B cell (primary cell): ENCODE measurements at places on chromosomes 13 and 19. TPM values are rescaled to one million over a fixed set of nuclear protein-coding genes. Genes with fewer than 3 reads are reported as not detected.
A peak's percentile ranks its signal among the peaks of the same experiment; 100 is the strongest.

Gene ZNF506
- 67.6 and 80.3 TPM in 2 replicates for total RNA-seq

Gene KEAP1
- 27.0 TPM in 2 replicates for total RNA-seq

Gene CDC16
- 121 and 127 TPM in 2 replicates for total RNA-seq

Gene KANK2
- 15.2 and 18.9 TPM in 2 replicates for total RNA-seq

Gene PRTN3
- not detected in 2 replicates for total RNA-seq

Gene ZNF497
- 2.7 and 4.4 TPM in 2 replicates for total RNA-seq

Gene KLK4
- total RNA-seq: 0.52 and 1.00 TPM in 2 replicates

Gene SIGLEC12
- total RNA-seq: not detected in 2 replicates

Gene ADGRE3
- 0.17 TPM in 1 of 2 replicates, not detected in the other for total RNA-seq

Gene FCHO1
- total RNA-seq: 149 and 162 TPM in 2 replicates

GRCh38 chr13:110664673-110665072, 41.2 kb downstream of the CARS2 start:
- no peak overlapping the region for H3K4me3 ChIP-seq
- no peaks in the 10 kb centered on the region for H3K27me3 ChIP-seq
- peaks cover 46% of the 10 kb centered on the region for H3K4me1 ChIP-seq
- no peaks in the 10 kb centered on the region for H3K36me3 ChIP-seq
- peak overlapping the region; percentile 72 for H3K27ac ChIP-seq

DNA sequence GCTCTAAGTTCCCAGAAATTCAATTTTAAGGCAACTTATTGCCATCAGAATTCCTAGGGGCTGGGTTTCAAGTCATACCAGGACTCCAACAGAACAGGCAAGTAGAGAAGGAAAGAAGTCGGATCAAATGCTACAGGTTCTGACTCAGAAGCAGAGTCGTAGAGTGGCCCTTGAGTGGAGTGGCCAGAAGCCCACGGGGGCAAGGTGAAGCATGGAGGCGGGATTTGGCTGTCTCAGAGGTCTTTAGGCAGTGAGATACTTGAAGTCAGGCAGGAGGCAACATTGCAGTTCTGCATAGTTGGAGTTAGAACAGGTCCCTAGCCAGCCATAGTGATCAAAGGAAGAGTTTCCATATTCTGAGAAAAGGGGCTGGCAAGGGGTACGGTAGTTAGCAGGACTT, 111.6 kb downstream of the NHLRC3 start:
- no peaks in the 10 kb centered on the region for H3K4me1 ChIP-seq
- no peaks in the 10 kb centered on the region for H3K27me3 ChIP-seq
- no peak for DNase-seq
- H3K36me3 ChIP-seq: no peaks in the 10 kb centered on the region
- no peak overlapping the region for H3K4me3 ChIP-seq

GRCh38 chr13:20173116-20173746, 12.4 kb upstream of the GJA3 start:
- no peak overlapping the region for H3K4me3 ChIP-seq
- H3K27ac ChIP-seq: no peak overlapping the region
- H3K36me3 ChIP-seq: no peaks in the 10 kb centered on the region
- H3K27me3 ChIP-seq: peaks cover 25% of the 10 kb centered on the region
- no peak for DNase-seq

GRCh38 chr19:41939861-41940730, 11.8 kb upstream of the ERFL start:
- H3K27ac ChIP-seq: peak overlapping the region; percentile 91
- H3K36me3 ChIP-seq: no peaks in the 10 kb centered on the region
- peaks cover 73% of the 10 kb centered on the region for H3K4me1 ChIP-seq
- H3K4me3 ChIP-seq: no peak overlapping the region
- DNase-seq: peak; percentile 74
- H3K27me3 ChIP-seq: no peaks in the 10 kb centered on the region

DNA sequence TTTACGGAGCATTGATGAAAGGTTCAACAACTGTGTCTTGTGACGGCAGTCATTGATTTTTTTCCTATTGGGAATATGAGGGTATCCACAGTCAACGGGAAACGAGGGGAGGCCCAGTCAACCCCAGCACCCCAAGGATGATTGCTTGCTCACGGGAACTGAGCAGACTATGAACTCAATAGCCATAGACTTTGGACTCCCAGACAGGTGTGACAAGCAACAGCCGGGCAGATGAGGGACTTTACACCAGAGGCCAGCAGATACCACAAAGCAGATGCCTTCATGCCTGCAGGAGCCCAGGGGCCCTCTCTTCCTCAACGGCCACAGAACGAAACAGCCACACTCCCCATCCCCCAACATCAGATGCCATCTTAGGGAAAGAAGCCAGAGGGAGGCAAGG, 80.3 kb upstream of the FLT1 start:
- peaks cover 3% of the 10 kb centered on the region for H3K27me3 ChIP-seq
- H3K4me1 ChIP-seq: peaks cover 9% of the 10 kb centered on the region
- H3K36me3 ChIP-seq: no peaks in the 10 kb centered on the region
- no peak overlapping the region for H3K4me3 ChIP-seq

- peaks cover 61% of the 10 kb centered on the region for H3K4me1 ChIP-seq
- H3K4me3 ChIP-seq: no peak overlapping the region
- peaks cover 21% of the 10 kb centered on the region for H3K27me3 ChIP-seq
- H3K27ac ChIP-seq: no peak overlapping the region
- peaks cover 29% of the 10 kb centered on the region for H3K36me3 ChIP-seq
These were observed 6.2 kb upstream of the PRKCG start for GRCh38 chr19:53875602-53876325.

GRCh38 chr13:97549201-97549600, 115.2 kb downstream of the RAP2A start:
- no peaks in the 10 kb centered on the region for H3K4me1 ChIP-seq
- H3K27me3 ChIP-seq: no peaks in the 10 kb centered on the region
- no peak overlapping the region for H3K27ac ChIP-seq
- H3K4me3 ChIP-seq: no peak overlapping the region
- H3K36me3 ChIP-seq: no peaks in the 10 kb centered on the region

DNA sequence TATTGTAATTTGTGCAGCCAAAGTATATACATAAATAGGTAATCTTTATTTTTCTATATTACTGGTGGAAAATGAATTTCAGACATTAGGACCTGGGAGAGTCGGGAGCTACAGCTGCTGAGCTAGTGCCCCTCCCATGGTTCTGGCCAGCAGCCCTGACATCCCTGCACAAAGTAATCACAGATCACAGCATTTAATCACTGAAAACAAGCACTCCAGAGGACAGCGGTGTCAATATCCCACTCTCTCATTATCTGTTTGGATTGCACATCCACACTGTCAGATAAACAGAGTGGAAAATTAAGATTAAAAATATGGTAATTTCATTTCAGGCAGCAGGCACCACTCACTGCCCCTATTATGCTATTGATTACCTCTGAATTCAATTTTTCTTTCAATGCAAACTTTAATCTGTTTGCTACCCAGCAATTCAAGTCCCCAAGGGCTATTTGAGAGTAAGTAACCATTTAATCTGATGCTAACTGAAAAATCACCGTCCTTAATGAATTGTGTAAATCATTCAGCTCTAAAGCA, 254.1 kb upstream of the SOX21 start:
- peaks cover 17% of the 10 kb centered on the region for H3K27me3 ChIP-seq
- no peaks in the 10 kb centered on the region for H3K36me3 ChIP-seq
- no peak for DNase-seq
- H3K4me3 ChIP-seq: no peak overlapping the region

GRCh38 chr19:653425-653824, 9.6 kb downstream of the RNF126 start:
- no peak for DNase-seq
- H3K4me3 ChIP-seq: no peak overlapping the region
- H3K27ac ChIP-seq: no peak overlapping the region
- H3K36me3 ChIP-seq: no peaks in the 10 kb centered on the region
- H3K4me1 ChIP-seq: peaks cover 17% of the 10 kb centered on the region

- no peak overlapping the region for H3K27ac ChIP-seq
- H3K27me3 ChIP-seq: no peaks in the 10 kb centered on the region
- no peak overlapping the region for H3K4me3 ChIP-seq
These were observed 7.1 kb upstream of the SCEL start for GRCh38 chr13:77528414-77528813.

GRCh38 chr13:31063772-31064171, 97.9 kb downstream of the HSPH1 start:
- no peaks in the 10 kb centered on the region for H3K4me1 ChIP-seq
- H3K4me3 ChIP-seq: no peak overlapping the region
- H3K27ac ChIP-seq: no peak overlapping the region
- no peaks in the 10 kb centered on the region for H3K27me3 ChIP-seq
- H3K36me3 ChIP-seq: no peaks in the 10 kb centered on the region
- DNase-seq: no peak

GRCh38 chr13:48501705-48502104, 31.2 kb downstream of the RCBTB2 start:
- H3K27ac ChIP-seq: no peak overlapping the region
- no peaks in the 10 kb centered on the region for H3K27me3 ChIP-seq
- H3K4me1 ChIP-seq: peaks cover 39% of the 10 kb centered on the region
- H3K4me3 ChIP-seq: no peak overlapping the region

DNA sequence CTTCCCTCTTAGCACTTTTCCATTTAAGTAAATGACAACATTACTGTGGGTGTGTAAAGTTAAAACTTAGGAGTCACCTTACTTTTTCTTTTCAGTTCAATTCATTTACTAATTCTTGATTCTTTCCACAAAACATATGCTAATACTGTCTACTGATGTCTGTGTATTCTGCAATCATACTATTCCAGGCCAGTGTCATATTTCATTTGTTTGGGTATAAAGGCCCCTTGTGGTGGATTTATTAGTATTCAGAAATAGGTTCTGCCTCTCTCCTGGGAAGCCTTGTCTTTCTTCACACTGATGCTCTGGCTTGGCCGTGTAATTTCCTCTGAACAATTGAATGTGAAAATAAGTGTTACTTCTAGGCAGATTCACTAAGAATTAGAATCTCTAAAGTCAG, 621.9 kb upstream of the SPRY2 start:
- no peaks in the 10 kb centered on the region for H3K27me3 ChIP-seq
- H3K27ac ChIP-seq: no peak overlapping the region
- H3K36me3 ChIP-seq: no peaks in the 10 kb centered on the region

DNA sequence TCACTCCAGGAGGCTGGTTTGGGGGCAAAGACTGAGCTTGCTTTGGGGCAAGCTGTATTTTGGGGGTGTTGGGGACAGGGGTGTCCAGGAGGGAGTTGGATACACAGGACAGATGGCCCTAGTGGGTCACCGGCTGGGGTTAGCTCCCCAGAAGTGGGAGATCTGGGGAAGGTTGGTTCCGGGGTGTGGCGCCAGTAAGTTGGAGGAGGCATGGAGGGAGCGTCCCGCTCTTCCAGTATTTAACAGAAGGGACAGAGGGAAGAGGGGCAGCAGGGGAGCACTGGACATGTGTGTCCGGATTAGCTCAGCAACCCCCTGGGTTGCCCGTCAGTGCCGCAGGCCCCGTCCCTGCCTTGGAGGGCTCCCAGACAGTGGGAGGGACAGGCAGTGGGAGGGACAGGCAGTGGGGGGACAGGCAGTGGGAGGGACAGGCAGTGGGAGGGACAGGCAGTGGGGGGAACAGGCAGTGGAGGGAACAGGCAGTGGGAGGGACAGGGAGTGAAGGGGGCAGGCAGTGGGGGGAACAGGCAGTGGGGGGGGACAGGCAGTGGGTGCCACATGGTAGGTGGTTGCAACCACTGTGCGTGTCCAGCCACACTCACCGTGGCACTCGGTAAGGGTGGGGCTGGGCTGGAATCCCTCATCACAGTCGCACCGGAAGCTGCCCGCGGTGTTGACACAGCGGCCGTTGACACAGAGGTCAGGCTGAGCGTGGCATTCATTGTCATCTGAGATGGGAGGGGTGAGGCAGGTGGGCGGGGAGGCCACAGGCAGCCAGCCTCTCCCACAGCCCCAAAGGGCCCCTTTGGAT, 33.2 kb downstream of the CCL25 start:
- no peak overlapping the region for H3K4me3 ChIP-seq
- no peak for DNase-seq
- no peaks in the 10 kb centered on the region for H3K27me3 ChIP-seq
- H3K36me3 ChIP-seq: no peaks in the 10 kb centered on the region

- no peak for DNase-seq
- H3K27ac ChIP-seq: no peak overlapping the region
- no peak overlapping the region for H3K4me3 ChIP-seq
These were observed 68.3 kb downstream of the DACH1 start for GRCh38 chr13:71798707-71799106.

- no peaks in the 10 kb centered on the region for H3K27me3 ChIP-seq
- H3K4me1 ChIP-seq: peaks cover 25% of the 10 kb centered on the region
- no peaks in the 10 kb centered on the region for H3K36me3 ChIP-seq
- peak overlapping the region; percentile 72 for H3K27ac ChIP-seq
These were observed 1.5 kb upstream of the GADD45B start for GRCh38 chr19:2474232-2475017.

DNA sequence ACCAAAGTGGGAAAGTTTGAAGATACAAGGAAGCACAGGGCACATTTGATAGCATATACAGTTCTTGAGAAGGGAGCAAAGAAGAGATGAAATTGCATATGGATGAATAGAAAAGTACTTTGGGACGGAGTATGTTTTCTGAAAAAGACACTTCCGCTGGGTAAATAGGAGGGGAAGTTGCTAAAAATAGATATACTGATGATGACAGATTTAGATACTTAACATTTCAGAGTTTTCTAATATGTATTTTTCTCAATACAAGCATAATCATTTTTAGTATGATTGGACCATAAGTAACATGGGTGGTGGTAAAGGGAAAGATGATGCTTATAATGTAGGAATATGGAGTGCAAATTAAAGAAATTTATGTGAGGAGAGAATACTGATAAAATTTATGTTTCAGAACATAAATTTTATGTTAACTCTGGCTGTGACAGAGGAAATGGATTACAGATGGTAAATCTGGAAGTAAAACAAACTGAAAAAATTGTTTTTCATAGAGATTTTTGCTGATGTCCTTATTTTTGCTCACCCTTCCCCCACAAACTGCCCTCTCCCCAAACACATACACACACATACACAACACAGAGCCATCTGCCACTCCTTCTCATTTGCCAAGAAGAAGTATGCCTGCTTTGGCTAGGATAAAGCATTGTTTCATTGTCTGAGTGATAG, 583.9 kb upstream of the MIR17HG start:
- no peak overlapping the region for H3K4me3 ChIP-seq
- DNase-seq: no peak
- no peaks in the 10 kb centered on the region for H3K36me3 ChIP-seq
- H3K4me1 ChIP-seq: no peaks in the 10 kb centered on the region
- no peak overlapping the region for H3K27ac ChIP-seq

- no peaks in the 10 kb centered on the region for H3K27me3 ChIP-seq
- no peaks in the 10 kb centered on the region for H3K36me3 ChIP-seq
- no peak overlapping the region for H3K27ac ChIP-seq
- no peaks in the 10 kb centered on the region for H3K4me1 ChIP-seq
These were observed 86.8 kb upstream of the ANKRD10 start for GRCh38 chr13:111001636-111002035.
